NCI-H226 (cell line): ENCODE measurements at places on chromosomes 6 and 20.

GRCh38 chr6:39386487-39386886, 64.0 kb upstream of the KCNK16 start:
- DNase-seq: no peak

DNA sequence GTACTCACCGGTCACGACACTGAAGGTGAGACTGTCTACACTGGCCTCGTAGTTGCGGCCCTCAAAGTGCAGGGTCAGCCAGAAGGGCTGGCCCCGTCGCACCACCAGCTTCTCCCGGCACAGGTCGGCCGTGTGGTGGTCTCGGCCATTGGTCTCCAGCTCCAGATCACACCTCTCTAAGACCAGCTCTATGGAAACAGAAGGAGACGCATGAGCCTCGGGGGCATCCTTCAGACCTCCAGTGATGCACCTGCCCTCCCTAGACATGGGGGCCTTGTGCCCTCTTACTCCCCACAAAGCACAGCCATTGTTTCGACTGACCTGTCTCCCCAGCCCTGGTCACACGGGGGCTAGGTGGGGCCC, 3.7 kb downstream of the TGM2 start:
- DNase-seq: no peak

DNA sequence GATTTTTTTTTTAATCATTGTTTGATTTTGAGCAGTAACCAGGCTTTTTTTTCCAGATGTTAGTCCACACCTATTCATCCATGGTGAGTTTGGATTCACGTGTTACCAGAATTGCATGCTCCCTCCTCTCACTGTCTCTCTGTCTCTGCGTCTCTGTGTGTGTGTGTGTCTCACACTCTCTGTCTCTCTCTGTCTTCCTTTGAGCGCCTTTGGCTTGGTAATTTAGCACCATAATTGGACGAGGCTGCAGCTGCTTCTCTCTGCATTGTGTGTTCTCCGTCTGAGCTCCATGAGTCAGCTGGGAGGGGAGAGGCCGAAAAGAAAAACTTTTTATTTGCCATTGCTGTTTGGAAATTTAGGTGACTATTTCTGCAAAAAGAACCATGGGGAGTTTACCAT, 3.4 kb downstream of the TFAP2B start:
- no peak for DNase-seq

GRCh38 chr6:57040011-57040410, 6.5 kb upstream of the KIAA1586 start:
- DNase-seq: peak; percentile 5

- DNase-seq: no peak
These were observed 172.6 kb upstream of the MANEA start for GRCh38 chr6:95404777-95405176.

DNA sequence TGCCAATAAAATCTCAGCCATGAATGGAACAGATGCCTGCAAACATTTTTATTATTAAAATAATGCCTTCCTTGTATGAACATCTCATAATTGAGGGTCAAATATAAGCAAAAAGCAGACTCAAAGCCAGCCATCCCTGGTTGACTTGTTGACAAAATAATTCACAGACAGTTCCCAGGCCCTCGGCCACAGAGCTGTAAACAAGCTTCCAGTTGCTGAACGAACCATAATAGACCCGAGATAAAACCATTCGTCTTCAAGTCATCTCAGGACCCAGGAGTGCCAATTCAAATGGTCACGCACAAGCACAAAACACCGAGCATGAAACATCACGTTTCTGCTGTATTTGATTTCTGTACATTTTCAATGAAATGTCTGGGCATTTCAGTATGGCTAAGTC, 113.3 kb upstream of the CDYL start:
- DNase-seq: no peak

GRCh38 chr6:52157301-52157941, 28.8 kb upstream of the IL17A start:
- no peak for DNase-seq

DNA sequence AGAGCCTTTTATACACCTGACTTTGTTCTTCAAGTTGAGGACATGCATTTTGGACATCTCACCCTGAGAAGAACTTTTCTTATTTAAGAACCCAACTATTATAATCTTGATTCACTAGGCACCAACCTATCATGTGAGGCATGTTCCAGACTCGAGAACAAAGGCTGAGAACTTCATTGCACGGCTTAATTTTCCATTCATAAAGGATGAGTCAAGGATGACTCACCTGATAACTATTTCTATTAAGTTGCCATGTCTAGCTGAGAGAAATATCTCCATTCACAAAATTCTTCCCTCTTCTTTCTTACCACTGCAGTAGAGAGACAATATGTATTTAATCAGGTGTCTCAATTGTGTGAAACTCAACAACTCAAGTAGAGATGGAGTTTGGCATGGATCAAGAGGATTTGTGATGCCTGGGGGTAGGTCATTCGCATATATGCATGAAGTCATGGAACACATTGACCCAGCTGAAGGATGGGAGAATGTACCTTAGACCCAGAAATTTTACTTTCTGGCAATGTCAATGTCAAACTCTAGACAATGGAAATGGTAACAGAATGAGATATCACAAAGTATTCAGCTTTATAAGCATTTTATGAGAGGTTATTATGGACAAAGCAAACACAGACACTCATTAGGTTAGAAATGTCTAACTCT, 208.7 kb upstream of the PRND start:
- DNase-seq: peak; percentile 72

GRCh38 chr20:15523400-15523799, 1049.8 kb downstream of the KIF16B start:
- DNase-seq: no peak

DNA sequence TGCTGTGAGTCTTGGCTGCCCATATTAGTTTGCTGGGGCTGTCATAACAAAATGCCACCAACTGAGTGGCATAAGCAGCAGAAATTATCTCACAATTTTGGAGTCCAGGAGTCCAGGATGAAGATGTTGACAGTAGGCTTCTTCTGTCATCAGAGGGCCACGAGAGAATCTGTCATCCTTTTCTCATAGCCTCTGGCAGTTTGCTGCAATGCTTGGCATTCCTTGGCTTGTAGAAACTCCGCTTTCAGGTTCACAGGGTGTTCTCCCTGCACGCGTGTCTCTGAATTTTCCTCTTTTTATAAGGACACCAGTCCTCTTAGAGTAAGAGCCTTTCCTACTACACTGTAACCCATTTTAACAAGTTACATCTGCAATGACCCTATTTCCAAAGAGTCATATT, 838.4 kb downstream of the TFAP2A start:
- DNase-seq: no peak

- DNase-seq: no peak
These were observed 96.4 kb upstream of the MRPS10 start for GRCh38 chr6:42313941-42314570.

- DNase-seq: no peak
These were observed 32.5 kb downstream of the POFUT1 start for GRCh38 chr20:32240205-32240604.

GRCh38 chr6:111291336-111292259, 191.4 kb downstream of the REV3L start:
- no peak for DNase-seq

- DNase-seq: no peak
These were observed 4.8 kb upstream of the ZNFX1 start for GRCh38 chr20:49282584-49283171.

DNA sequence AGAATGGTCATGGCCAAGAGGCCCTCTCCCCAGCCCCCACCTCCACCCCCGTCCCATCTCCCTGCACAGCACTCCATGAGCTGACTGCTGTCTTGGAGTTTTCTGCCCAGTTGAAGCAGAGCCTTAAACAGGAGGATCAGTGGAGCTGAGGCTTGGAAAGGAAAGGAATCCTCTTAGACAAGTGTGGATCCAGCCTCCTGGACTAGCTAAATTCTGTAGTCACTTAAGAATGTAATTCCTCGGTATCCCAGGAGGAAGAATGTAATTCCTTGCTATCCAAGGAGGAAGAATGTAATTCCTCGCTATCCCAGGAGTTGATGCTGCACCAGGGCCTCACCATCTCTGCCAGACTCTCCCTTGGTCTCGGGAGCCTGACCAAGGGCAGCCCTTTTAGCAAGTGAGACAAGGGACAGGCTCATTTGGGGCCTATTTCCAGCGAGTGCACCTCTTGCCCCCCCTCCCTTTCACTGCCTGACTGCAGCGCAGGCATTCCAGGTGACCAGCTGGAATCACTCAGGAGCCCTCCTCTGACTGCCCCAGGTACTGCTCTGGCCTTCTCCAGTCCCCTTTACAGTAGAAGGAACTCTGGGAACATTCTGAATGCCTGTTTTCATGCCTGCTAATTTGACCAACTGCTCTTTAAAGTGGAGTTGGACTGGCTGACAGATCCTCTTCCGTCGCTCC, 76.2 kb downstream of the TCP11 start:
- no peak for DNase-seq

DNA sequence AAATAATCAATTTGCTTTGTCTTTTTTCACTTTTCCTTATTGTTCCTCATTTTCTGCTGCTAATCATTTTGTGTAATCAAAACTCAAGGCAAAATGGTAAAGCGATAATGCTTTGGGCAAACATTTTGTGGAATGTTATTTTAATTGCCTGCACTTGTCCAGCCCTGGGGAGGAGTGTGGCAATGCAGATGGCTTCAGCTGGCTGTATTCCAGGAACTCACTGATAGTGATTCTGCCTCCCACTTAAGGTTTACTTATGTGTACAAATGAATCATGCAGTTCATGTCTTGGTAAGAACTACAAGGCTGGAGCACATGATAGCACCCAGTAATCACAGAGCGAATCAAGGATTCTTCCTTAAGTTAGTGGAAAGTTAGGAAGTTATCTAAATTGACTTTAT, 107.8 kb downstream of the COL19A1 start:
- no peak for DNase-seq

GRCh38 chr20:52924411-52925271, 47.5 kb upstream of the TSHZ2 start:
- no peak for DNase-seq

DNA sequence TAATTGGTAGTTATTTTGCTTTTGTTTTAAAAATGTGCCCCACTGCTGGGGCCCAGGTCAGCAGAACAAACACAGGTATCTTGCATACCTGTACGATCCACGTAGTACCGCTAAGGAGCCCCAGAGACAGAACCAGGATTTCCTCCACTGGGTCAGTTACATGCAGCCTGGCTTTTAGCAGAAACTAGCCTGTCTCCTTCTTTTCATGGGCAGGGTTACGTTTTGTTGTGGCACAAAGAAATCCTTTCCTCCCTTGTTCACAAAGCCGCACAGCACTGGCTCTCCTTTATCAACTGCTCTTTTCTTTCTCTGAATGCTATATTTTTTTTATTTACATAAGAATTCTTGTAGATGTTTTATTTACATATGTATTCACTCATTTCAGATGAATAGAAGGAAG, 190.3 kb upstream of the POU3F2 start:
- no peak for DNase-seq

- no peak for DNase-seq
These were observed 56.9 kb downstream of the BMP5 start for GRCh38 chr6:55818482-55818881.
